Activated naive CD4-positive, alpha-beta T cell treated with anti-CD3 and anti-CD28 coated beads for 36 hours (primary cell): ENCODE measurements at places on chromosomes 2 and 18. TPM values are rescaled to one million over a fixed set of nuclear protein-coding genes. Genes with fewer than 3 reads are reported as not detected.

DNA sequence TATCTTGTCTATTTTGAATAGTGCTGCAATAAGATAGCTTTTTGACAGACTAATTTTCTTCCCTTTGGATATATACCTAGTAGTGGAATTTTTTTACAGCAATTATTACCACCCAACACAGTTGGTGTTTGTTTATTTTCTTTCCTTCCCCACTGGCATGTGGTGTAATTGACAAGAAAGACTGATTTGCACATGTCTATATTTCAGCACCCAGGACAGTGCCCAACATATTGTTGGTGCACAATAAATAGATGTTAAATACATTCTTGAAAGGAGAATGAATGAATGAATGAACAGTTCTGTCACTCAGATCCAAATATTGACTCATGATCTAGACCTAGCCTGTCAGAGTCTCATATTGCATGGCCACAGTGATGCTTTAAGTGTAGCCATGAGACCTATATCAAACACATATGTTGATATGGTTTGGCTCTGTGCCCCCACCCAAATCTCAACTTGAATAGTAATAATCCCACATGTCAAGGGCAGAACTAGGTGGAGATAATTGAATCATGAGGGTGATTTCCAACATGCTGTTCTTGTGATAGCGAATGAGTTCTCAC lies 538.2 kb downstream of the NYAP2 start:
- no peak for DNase-seq
- no peak overlapping the region for H3K4me3 ChIP-seq
- H3K27me3 ChIP-seq = peaks cover 6% of the 10 kb centered on the region
- H3K27ac ChIP-seq = no peak overlapping the region

- H3K36me3 ChIP-seq = no peaks in the 10 kb centered on the region
- peaks cover 3% of the 10 kb centered on the region for H3K27me3 ChIP-seq
- no peak overlapping the region for H3K27ac ChIP-seq
- peak; percentile 38 for DNase-seq
- peaks cover 42% of the 10 kb centered on the region for H3K4me1 ChIP-seq
- H3K4me3 ChIP-seq = no peak overlapping the region
Measured at GRCh38 chr2:169107645-169108044, 38.3 kb downstream of the DHRS9 start.

DNA sequence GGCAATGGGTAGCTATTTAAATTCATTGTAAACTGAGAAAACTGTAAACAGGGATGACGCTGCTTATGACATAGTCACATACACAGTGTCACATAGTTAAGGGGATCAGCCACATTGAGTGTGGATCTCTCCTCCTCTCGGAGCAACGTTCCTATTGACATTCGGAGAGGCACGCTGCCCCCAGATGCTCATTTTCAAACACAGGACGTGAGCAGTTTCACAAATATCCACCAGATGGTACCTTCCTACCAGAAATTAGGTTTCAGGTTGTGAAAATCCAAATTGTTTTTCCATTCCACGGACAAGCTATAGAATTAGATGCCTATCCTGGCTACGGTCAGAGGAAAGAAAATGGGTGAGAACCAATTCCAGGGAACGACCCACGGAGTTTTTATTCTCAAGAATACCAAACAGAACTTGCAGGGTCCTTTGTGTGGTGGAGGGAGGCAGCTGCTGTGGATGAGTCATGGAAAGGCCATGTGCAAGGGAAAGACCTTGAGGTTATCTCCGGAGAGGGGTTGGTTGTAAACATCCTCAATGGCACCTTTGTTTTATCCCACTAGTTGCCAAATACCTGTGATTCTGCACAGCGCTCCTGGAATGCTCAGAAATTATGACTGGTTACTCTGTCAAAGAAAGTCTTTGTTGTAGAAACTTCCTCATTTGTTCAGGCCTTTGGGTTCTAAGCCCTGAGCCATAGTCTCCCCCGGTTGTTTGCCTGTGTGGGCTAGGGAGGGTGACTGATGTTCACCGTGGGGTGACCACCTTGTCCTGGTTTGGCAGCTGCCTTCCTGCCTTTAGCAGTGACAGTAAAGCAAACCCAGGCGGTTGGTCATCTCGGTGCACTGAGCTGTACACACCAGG lies 88.0 kb downstream of the ACTR3 start:
- no peaks in the 10 kb centered on the region for H3K27me3 ChIP-seq
- no peaks in the 10 kb centered on the region for H3K4me1 ChIP-seq
- H3K27ac ChIP-seq = no peak overlapping the region
- DNase-seq = no peak

DNA sequence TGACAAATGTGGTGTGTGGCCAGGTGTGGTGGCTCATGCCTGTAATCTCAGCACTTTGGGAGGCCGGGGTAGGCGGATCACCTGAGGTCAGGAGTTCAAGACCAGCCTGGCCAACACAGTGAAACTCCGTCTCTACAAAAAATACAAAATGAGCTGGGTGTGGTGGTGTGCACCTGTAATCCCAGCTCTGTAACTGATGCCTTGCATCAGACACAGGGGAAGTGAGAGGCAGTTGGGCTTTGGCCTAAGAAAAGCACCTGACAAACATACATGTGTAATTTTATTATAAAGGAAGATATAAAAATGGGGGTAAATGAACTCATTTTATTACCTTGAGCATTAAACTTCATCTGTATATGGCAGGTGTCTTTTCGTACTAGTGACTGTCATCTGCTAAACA lies 66.7 kb upstream of the FAM136A start:
- H3K27me3 ChIP-seq = no peaks in the 10 kb centered on the region
- H3K4me3 ChIP-seq = no peak overlapping the region
- no peaks in the 10 kb centered on the region for H3K4me1 ChIP-seq
- DNase-seq = no peak

Gene ZNF514
- 9.1 TPM for total RNA-seq

Gene FN1
- total RNA-seq = 0.57 TPM

Gene SLC11A1
- not detected for total RNA-seq

DNA sequence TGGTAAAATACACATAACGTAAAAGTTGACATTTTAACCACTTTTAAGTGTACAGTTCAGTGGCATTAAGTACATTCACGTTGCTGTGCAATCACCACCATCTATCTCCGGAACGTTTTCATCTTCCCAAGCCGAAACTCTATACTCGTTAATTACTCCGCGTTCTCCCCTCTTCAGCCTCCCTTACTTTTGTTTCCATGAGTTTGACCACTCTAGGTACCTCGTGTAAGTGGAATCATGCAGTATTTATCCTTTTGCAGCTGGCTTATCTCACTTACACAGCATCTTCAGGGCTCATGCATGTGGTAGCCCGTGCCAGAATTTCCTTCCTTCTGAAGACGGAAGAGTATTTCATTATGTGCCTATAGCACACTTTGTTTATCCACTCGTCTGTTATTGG lies 225.2 kb downstream of the SLC4A3 start:
- no peaks in the 10 kb centered on the region for H3K36me3 ChIP-seq
- H3K4me1 ChIP-seq = no peaks in the 10 kb centered on the region
- no peak overlapping the region for H3K27ac ChIP-seq
- H3K4me3 ChIP-seq = no peak overlapping the region
- H3K27me3 ChIP-seq = peaks cover 15% of the 10 kb centered on the region

DNA sequence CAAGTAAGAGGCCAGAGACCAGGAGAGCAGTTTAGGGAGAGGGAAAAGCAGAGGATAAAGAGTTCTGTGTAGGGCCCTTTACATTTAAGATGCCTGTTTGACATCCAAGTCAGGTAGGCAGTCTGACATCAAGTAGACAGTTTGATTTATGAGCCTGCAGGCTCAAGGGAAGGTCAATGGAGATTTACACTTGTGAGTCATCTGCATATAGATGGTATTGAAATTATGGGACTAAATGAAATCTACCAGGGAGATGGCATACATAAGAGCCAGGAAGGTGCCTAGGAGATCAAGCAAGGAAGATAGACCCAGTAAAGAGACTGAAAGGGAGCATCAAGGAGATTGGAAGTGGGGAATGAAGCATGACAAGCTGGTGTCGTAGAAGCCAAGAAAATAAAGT lies 212.4 kb upstream of the PKDCC start:
- no peak overlapping the region for H3K4me3 ChIP-seq
- H3K27ac ChIP-seq = no peak overlapping the region
- no peaks in the 10 kb centered on the region for H3K36me3 ChIP-seq
- H3K4me1 ChIP-seq = no peaks in the 10 kb centered on the region
- no peak for DNase-seq

DNA sequence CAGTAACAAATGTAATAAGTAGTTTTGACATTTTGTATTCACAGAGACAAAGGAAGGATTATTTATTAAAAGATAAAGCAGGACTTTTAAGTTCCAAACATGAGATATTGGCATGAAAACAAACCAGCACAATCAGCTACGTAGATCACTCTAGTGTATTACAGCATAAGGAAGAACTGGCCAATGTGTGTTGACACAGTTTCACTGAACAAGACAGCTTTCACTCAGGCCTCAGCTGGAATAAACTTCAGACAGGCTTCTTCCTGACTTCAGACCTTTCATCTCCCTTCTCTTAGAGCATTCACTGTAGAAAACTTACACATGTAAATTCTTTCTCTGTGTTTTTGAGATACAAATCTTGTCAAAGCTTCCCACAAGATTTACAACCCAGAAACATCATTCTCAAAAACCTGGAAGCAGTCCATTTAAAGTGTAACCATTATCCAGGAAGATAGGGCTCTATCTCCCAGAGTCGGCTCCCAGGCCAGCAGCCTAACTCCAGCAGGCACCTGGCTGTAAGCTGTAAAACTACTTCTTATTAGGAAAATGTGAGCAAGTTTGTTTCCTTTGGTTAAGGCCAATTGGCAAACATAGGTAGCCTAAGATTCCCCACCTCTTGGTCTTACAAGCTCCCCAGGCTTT lies 768.3 kb upstream of the CDH7 start:
- H3K4me1 ChIP-seq = no peaks in the 10 kb centered on the region
- no peak overlapping the region for H3K4me3 ChIP-seq
- no peak for DNase-seq
- no peaks in the 10 kb centered on the region for H3K27me3 ChIP-seq

- H3K36me3 ChIP-seq = no peaks in the 10 kb centered on the region
- H3K4me3 ChIP-seq = peak overlapping the region; percentile 68
- H3K27ac ChIP-seq = no peak overlapping the region
- no peak for DNase-seq
- H3K4me1 ChIP-seq = peaks cover 7% of the 10 kb centered on the region
Measured at GRCh38 chr2:200586644-200586975, 796 bp downstream of the AOX1 start.

- no peak overlapping the region for H3K4me3 ChIP-seq
- peak overlapping the region; percentile 42 for H3K27ac ChIP-seq
- no peaks in the 10 kb centered on the region for H3K36me3 ChIP-seq
- no peaks in the 10 kb centered on the region for H3K27me3 ChIP-seq
Measured at GRCh38 chr2:172434821-172435605, 7.6 kb downstream of the ITGA6 start.

- H3K27me3 ChIP-seq = peaks cover 4% of the 10 kb centered on the region
- peaks cover 13% of the 10 kb centered on the region for H3K4me1 ChIP-seq
- no peak for DNase-seq
- H3K4me3 ChIP-seq = no peak overlapping the region
- no peaks in the 10 kb centered on the region for H3K36me3 ChIP-seq
Measured at GRCh38 chr2:206557321-206557720, 85.0 kb upstream of the FAM237A start.

DNA sequence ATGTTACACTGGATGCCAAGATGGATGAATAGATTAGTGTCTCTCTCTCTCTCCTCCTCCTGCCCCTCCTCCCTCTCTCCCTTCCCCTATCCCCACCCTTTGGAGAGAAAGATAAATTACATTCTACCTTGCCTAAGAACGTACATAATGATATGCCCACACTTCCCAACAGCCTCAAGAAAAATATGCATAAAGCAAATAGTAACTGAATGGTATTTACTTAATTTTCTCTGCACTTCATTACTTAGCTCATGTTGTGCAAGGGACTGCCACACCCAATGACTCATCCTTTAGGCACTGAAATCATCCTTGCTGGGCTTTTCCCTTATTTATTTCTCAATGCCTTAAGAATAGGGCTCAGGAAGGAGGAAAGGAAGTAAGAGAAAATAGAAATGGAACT lies 137.3 kb upstream of the PID1 start:
- no peaks in the 10 kb centered on the region for H3K36me3 ChIP-seq
- no peaks in the 10 kb centered on the region for H3K4me1 ChIP-seq
- no peak overlapping the region for H3K27ac ChIP-seq
- H3K27me3 ChIP-seq = no peaks in the 10 kb centered on the region

- no peaks in the 10 kb centered on the region for H3K36me3 ChIP-seq
- H3K27ac ChIP-seq = no peak overlapping the region
- DNase-seq = no peak
- H3K27me3 ChIP-seq = no peaks in the 10 kb centered on the region
Measured at GRCh38 chr2:237012577-237013267, 73.0 kb upstream of the COPS8 start.

- no peaks in the 10 kb centered on the region for H3K4me1 ChIP-seq
- H3K4me3 ChIP-seq = no peak overlapping the region
- no peaks in the 10 kb centered on the region for H3K36me3 ChIP-seq
- H3K27ac ChIP-seq = no peak overlapping the region
- H3K27me3 ChIP-seq = no peaks in the 10 kb centered on the region
Measured at GRCh38 chr2:105645031-105645937, 99.4 kb upstream of the NCK2 start.

Gene GLS
- total RNA-seq = 248 TPM

Gene NEUROD1
- not detected for total RNA-seq

- peak overlapping the region; percentile 71 for H3K4me3 ChIP-seq
- no peaks in the 10 kb centered on the region for H3K27me3 ChIP-seq
- H3K4me1 ChIP-seq = peaks cover 45% of the 10 kb centered on the region
- DNase-seq = peak; percentile 72
Measured at GRCh38 chr2:201235860-201236811, 24.2 kb upstream of the CASP8 start.

DNA sequence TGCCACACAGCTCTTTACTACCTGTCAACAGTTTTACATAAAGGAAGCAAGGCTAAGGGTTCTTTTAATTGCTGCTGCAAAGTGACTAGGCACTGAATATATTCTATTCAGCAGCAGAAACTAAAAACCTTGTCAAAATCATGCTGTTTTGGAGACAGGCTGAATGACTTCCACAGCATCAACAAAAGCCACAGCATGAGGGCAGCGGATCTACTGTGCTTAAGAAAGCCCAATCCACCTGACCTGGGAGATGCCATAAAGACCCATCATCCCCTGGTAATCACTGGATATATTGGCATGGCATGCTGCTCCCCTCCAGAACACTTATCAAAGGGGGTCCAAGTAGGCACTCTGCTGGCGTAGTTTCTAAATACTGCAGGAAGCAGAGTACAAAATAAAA lies 715.1 kb upstream of the SLC8A1 start:
- no peak overlapping the region for H3K27ac ChIP-seq
- H3K36me3 ChIP-seq = no peaks in the 10 kb centered on the region
- DNase-seq = no peak
- no peaks in the 10 kb centered on the region for H3K4me1 ChIP-seq
- no peaks in the 10 kb centered on the region for H3K27me3 ChIP-seq
- no peak overlapping the region for H3K4me3 ChIP-seq

DNA sequence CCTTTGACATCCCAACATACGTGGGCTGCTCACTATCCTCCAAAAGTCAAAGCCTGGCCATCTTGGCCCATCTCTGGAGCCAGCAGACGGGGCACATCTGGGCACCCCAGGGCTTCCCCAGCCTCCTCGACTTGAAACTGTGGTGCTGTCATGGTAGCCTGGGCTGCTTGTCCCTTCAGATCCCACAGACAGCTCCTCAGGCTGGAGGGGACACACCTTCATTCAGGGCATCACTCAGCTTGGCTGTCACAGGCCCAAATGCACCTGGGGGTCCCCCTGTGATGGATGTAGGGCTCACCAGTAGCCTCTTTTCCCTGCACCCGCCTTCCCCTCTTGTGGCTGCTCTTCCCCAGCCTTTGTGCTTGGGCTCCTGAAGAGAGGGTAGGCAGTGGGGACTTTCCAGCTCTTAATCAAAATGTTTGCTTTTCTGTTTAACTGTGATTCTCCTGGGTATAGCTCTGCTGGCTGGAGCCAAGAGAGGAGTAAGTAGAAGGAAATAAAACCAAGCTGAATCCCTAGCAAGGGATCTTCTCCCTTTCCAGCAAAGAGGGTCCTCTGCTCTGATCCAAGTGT lies 92.3 kb downstream of the GYPC start:
- no peak overlapping the region for H3K27ac ChIP-seq
- no peaks in the 10 kb centered on the region for H3K27me3 ChIP-seq
- no peaks in the 10 kb centered on the region for H3K4me1 ChIP-seq
- no peak for DNase-seq
- H3K36me3 ChIP-seq = no peaks in the 10 kb centered on the region
